Neural progenitor cell (in vitro differentiated cells): ENCODE measurements at places on chromosomes 11 and 22. TPM values are rescaled to one million over a fixed set of nuclear protein-coding genes. Genes with fewer than 3 reads are reported as not detected.

ACAD8 gene
- total RNA-seq, result 34.5 and 48.4 TPM in 2 replicates

GRCh38 chr11:83818349-83818748 lies 532.2 kb upstream of the CCDC90B start:
- no peak for DNase-seq

DNA sequence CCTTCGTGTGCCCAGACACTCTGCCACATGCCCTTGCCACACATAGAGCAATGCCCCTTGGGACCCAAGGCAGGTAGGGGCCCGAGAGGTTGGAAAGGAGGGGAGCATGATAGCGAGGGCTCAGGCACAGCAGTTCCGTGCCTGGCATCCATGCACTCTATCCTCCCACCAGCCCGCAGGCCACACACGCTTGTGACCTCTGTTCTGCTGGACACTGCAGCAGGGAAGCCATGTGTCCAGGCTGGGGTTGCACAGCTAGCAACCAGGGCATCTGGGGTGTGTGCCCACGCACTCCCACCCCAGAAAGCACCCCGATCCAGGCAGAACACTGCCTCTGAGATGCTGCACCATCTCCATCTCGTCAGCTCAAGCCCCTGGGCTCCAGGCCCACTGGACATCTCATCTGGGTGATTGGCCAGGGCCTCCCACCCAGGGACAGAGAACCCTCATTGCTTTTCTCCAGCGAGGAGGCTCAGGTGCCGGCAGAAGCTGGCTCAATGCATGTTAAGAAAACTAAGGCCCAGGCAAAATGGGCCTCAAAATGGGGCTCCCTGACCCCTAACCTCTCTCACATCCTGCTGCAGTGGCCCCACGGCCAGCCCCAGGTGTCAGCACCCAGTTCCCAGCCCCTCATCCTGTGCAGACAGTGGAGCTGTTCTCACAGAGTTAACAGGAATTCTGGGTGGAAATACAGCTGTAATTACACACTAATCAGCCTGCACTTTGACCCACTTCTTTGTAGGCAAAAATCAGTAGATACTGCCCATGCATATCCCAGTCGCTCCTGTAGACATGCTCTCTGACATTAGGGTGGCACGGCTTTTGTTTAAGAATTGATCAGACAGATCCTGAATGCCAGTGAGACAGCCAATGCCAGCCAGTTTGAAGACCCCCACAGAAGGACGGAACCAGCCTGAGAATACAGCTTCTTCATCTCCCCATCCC lies 173.9 kb upstream of the B3GAT1 start:
- no peak for DNase-seq

DNA sequence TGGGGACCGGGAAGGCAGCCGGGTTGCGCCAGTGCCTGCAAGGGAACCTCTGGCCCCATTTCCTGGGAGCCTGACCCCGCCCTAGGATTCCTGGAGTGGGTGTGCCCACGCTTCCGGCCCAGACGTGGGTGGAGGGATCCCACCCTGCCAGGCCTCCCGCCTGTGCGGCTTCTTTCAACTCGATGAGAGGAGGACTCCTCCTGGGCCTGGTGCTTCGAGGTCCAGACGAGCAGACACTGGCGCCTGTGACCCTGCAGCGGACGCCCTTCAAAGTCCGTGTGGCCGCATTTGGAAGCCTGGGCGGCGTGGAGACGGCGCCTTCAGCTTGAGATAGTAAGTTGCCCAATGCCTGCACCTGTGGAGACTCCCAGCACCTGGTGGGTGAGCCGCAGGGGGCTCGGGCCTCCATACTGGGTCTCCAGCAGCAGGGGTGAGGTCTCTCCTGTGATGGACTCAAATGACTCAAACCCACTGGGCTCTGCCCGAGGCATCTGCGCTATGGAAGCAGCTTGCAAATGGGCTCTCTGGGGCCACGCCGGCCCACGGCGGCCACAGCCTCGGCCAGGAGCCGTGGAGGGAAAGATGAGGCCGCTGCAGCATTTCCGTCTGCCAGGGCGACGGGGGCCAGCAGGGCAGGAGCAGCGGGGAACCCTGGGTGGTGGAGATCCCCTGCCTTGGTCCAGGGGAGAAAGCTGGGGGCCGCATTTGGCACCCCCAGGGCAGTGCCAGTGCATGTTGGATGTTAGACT lies 64.3 kb upstream of the PPARA start:
- no peak for DNase-seq

- no peak for DNase-seq
Observed at GRCh38 chr22:30250039-30250565, 3.5 kb upstream of the LIF start.

KIF18A gene
- total RNA-seq, result 59.8 and 84.5 TPM in 2 replicates

ACRV1 gene
- total RNA-seq, result 0.47 and 0.56 TPM in 2 replicates

KCNE3 gene
- total RNA-seq, result 1.2 and 1.3 TPM in 2 replicates

ALG8 gene
- total RNA-seq, result 73.2 and 117 TPM in 2 replicates

GRCh38 chr11:72218251-72218745 lies 1.7 kb downstream of the FOLR2 start:
- no peak for DNase-seq

- no peak for DNase-seq
Observed at GRCh38 chr11:33701302-33702230, 940 bp upstream of the C11orf91 start.

DNA sequence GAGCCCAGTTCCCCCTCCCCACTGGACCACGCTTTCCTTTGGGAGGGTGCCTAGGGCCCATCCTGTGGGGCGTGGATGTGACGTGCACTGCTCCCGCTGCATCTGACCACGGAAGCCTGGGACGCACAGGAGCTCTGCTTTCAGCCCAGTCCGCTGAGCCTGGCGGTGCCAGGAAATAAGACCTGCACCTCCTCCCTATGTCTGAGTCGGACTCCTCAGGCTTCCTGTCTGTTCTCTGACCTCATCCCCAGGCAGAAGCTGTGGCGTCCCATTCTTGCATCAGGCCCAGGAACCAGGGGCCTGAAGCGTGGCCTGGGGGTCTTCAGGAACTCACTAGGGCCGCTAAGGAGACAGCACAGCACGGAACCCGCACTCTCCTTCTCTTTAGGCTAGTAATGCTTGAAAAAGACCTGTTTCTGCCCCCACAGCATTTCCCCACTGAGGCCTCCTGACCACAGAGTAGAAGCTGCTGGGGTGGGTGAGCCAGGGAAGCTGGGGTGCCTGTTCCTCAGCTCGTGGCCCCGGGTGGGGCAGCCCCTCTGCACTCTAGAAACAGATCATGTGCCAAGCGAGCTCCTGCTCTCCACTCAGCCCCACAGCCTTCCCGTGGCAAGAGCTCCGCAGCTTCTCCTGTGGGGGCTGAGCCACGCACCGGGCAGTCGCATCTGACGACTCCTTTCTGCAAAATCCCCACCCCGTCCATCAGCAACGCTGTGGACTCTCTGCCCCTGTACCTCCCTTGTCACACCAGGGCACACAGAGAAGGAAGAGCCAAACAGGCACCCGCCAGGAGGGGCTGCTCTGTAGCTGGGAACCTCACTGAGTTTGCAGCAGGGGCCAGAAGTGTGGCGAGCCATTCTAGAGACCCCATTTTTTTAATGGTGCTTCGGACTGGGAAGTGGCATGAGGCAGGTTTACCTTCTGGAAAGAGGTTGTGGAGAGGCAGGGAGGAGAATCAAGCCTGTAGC lies 22.6 kb downstream of the MOV10L1 start:
- DNase-seq, result no peak

- peak; percentile 85 for DNase-seq
Observed at GRCh38 chr11:28566339-28567089, 458.3 kb downstream of the METTL15 start.

CRYBA4 gene
- total RNA-seq, result 1.1 and 1.6 TPM in 2 replicates

VSIG10L2 gene
- not detected in 2 replicates for total RNA-seq

- peak; percentile 34 for DNase-seq
Observed at GRCh38 chr11:68840661-68841653, 759 bp downstream of the CPT1A start.

DNA sequence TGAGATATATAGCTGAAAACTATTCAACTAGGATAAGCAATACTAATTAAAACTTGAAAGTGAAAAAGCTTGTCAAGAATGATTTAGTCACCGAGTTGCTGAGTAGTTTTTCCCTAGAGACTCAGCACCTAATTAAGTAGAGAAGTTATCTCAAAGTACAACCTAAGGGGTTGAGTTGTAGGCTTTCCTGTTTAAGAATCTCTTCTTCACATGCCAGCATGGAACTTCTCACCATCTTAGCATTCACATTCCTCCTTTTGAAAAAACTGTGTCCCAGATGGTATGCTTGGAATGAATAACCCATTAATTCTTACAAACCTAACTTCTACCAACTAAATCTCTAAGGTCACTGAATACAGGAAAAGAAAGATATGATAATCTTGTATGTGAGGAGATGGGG lies 303.3 kb upstream of the ZC3H12C start:
- DNase-seq, result no peak

TRPM5 gene
- 0.34 TPM in 1 of 2 replicates, not detected in the other for total RNA-seq

GRCh38 chr11:68694431-68695297 lies 10.3 kb downstream of the GAL start:
- no peak for DNase-seq

- DNase-seq, result no peak
Observed at GRCh38 chr11:40294349-40294735, 1165.1 kb downstream of the LRRC4C start.

GRCh38 chr11:7638710-7639642 lies 34.3 kb downstream of the CYB5R2 start:
- DNase-seq, result no peak

GRCh38 chr22:43592476-43592875 lies 180.7 kb downstream of the MPPED1 start:
- peak; percentile 78 for DNase-seq

- DNase-seq, result no peak
Observed at GRCh38 chr11:104897891-104898684, at the start of gene CASP12. Gene CASP12, minus strand, starts transcription at chr11:104898460.

DNA sequence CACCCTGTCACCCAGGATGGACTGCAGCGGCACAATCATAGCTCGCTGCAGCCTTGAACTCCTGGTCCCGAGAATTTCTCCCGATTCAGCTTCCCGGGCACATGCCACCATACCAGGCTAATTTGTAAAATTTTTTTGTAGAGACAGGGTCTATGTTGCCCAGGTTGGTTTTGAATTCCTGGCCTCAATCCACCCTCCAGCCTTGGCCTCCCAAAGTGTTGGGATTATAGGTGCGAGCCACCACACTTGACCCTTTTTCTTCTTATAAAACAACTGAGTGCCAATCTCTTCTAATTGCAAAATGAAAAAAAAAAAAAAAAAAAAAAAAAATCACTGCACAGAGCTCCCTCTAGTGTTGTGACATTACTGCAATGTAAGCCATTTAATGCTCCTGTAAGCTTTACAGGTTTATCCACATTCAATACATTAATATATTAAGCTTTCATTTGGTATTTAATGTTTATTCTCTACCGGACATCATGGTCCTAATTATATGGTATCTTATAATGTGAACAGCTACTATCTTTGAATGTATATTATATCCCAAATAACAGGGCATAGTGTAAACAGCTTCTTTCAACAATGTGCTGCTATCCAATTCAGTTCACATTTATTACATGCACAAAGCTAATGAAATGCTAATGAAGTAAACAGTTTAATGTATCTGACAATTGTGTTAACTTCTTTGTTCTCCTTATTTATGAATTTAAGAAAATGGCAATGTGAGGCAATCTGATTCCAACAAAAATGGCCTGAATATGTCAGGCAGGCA lies 44.6 kb downstream of the COPB1 start:
- DNase-seq, result peak; percentile 16

DNA sequence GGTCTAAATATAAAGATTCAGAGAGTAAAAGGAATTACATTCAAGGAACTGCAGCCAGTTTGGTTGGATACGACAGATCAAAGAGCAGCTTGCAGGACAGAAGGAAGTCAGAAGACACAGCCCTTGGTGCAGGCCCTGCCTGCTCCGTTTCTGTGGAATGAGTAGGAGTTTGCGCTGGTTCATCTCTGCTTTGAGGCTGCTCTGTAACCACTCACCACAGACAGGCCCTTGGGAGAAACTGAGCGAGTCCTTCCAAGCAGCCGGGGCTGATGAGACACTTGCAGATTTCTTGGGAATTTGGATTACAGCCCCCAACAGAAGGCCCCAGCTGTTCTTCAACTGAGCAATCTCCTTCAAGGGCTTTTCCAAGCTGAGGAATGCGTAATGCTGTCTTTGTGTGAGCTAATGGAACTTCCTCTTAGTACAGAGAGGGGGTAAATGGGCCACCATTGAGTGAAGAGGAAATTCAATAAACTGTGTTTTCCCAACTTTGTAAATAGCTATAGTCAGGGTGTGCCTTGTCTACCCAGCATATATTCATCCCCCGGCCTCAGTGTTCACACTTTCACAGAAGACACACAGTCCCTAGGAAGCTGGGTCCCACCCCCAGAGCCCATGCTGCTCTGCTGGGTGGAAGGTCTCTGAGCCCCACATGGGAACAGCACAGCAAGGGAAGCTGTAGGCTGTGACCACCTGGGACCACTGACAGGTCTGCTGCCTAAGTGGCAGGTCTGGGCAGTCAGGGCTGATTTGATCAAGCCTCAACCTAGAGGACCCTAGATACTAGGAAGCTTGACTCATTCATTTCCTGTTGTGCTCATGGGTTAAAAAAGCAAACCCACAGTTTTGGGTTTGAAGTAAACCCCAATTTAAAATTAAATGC lies 16.6 kb downstream of the IL10RA start:
- peak; percentile 86 for DNase-seq

- DNase-seq, result no peak
Observed at GRCh38 chr11:15976433-15977045, 379.8 kb downstream of the SOX6 start.

GRCh38 chr22:39123751-39124581 lies 26.9 kb downstream of the APOBEC3H start:
- DNase-seq, result peak; percentile 74

DNA sequence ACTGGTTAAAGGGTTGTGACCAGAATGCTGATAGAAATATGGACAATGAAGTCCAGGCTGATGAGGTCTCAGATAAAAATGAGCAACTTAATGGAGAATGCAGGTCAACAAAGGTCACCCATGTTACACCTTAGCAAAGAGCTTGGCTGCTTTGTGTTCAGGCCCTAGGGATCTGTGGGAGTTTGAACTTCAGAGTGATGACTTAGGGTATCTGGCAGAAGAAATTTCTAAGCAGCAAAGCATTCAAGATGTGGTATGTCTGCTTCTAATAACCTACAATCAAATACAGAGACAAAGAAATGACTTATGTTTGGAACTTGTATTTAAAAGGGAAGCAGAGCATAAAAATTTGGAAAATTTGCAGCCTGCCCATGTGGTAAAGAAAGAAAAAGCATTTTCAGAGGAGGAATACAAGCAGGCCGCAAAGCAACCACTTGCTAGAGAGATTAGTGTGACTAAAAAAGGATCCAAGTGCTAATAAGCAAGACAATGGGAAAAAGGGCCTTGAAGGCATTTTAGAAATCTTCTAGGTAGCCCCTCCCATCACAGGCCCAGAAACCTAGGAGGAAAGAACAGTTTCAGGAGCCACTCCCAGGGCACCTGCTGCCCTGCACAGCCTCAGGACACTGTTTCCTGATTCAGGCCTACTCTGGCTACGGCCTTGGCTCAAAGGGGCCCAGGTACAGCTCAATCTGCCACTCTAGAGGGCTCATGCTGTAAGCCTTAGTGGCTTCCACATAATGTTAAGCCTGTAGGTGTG lies 41.3 kb downstream of the TNKS1BP1 start:
- no peak for DNase-seq

GRCh38 chr11:105783216-105783615 lies 173.3 kb downstream of the GRIA4 start:
- DNase-seq, result no peak

PRR5L gene
- total RNA-seq, result 14.7 and 23.4 TPM in 2 replicates

C11orf91 gene
- not detected in 2 replicates for total RNA-seq

OR51I1 gene
- total RNA-seq, result 0.15 TPM in 1 of 2 replicates, not detected in the other

AGBL2 gene
- 2.5 and 3.7 TPM in 2 replicates for total RNA-seq

GRCh38 chr11:47997063-47998053 lies 17.0 kb downstream of the PTPRJ start:
- DNase-seq, result no peak

HBB gene
- not detected in 2 replicates for total RNA-seq

VPREB1 gene
- not detected in 2 replicates for total RNA-seq

- no peak for DNase-seq
Observed at GRCh38 chr22:44775862-44776261, 23.5 kb downstream of the ARHGAP8 start.
